ENCODE measurements at places on chromosomes 4 and X.
A peak's percentile ranks its signal among the peaks of the same experiment; 100 is the strongest.

- no peaks in the 10 kb centered on the region for H3K27me3 ChIP-seq
- H3K4me3 ChIP-seq: no peak overlapping the region
- peaks cover 48% of the 10 kb centered on the region for H3K4me1 ChIP-seq
- H3K27ac ChIP-seq: no peak overlapping the region
These were observed 6.4 kb downstream of the MTM1 start for GRCh38 chrX:150574559-150575418.

GRCh38 chr4:57195622-57196021 lies 85.4 kb upstream of the IGFBP7 start:
- no peaks in the 10 kb centered on the region for H3K36me3 ChIP-seq
- H3K27me3 ChIP-seq: no peaks in the 10 kb centered on the region
- no peak overlapping the region for H3K4me3 ChIP-seq

GRCh38 chr4:126144543-126145237 lies 829.9 kb downstream of the FAT4 start:
- H3K4me1 ChIP-seq: no peaks in the 10 kb centered on the region
- no peaks in the 10 kb centered on the region for H3K36me3 ChIP-seq
- H3K27ac ChIP-seq: no peak overlapping the region
- no peaks in the 10 kb centered on the region for H3K27me3 ChIP-seq
- no peak overlapping the region for H3K4me3 ChIP-seq
- DNase-seq: no peak

- no peaks in the 10 kb centered on the region for H3K4me1 ChIP-seq
- H3K27me3 ChIP-seq: no peaks in the 10 kb centered on the region
- H3K36me3 ChIP-seq: no peaks in the 10 kb centered on the region
- H3K27ac ChIP-seq: no peak overlapping the region
- DNase-seq: no peak
- no peak overlapping the region for H3K4me3 ChIP-seq
These were observed 260.9 kb downstream of the GLUD2 start for GRCh38 chrX:121308276-121308805.

- H3K4me1 ChIP-seq: peaks cover 9% of the 10 kb centered on the region
- H3K36me3 ChIP-seq: no peaks in the 10 kb centered on the region
- no peaks in the 10 kb centered on the region for H3K27me3 ChIP-seq
- no peak overlapping the region for H3K4me3 ChIP-seq
These were observed 436.5 kb upstream of the FTHL17 start for GRCh38 chrX:31508338-31508737.

GRCh38 chrX:11789809-11790208 lies 31.8 kb downstream of the MSL3 start:
- H3K27ac ChIP-seq: no peak overlapping the region
- H3K4me1 ChIP-seq: no peaks in the 10 kb centered on the region
- no peak for DNase-seq

DNA sequence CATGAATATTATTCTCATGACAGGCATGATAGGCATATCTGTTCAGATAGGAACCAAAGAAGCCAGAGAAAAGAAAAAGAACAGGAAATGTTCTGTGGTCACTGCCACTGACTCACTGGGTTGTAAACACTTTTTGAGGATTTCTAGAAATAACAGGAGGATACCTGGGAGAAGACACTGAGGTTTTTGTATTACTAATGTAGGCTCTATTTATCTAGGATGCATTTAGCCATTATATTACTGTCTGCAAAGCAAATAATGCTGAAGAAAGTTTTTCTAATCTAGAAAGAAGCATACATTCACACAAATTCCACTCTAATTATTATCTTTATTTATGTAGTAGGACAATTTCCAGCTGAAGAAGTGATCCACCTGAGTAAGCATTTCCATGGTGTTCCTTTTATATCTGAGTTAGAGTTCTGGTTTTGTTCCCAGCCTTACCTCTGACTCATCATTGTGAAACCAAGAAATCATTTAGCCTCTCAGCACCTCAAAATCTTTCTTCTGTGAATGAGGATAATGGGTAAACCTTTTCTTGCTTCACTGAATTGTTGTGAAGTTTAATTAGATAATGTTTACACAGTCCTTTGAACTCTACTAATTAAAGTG lies 40.2 kb upstream of the EPGN start:
- H3K4me1 ChIP-seq: peaks cover 14% of the 10 kb centered on the region
- no peak overlapping the region for H3K4me3 ChIP-seq
- peak; percentile 34 for DNase-seq
- no peak overlapping the region for H3K27ac ChIP-seq
- no peaks in the 10 kb centered on the region for H3K27me3 ChIP-seq

DNA sequence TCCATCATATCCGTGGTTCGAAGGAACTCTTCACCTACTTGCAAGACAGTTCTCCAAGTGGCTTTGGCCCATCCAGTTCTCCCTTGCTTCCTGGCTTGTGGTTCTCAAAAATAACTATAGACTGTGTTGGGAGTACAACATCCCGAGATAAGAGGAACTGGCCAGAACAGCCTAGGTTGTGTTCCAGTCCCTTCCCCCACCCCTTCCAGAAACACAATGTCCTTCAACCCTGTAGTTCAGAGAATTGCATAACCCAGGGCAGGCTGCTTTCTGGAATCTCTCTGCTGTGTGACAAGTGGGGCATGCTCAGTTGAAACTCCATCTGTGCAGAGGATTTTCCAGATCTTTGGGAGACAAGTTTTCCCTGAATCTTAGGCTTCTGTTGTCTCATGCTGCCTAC lies 206.5 kb downstream of the PCDH10 start:
- DNase-seq: no peak
- H3K27me3 ChIP-seq: no peaks in the 10 kb centered on the region
- H3K4me1 ChIP-seq: no peaks in the 10 kb centered on the region
- no peak overlapping the region for H3K4me3 ChIP-seq
- H3K36me3 ChIP-seq: no peaks in the 10 kb centered on the region

DNA sequence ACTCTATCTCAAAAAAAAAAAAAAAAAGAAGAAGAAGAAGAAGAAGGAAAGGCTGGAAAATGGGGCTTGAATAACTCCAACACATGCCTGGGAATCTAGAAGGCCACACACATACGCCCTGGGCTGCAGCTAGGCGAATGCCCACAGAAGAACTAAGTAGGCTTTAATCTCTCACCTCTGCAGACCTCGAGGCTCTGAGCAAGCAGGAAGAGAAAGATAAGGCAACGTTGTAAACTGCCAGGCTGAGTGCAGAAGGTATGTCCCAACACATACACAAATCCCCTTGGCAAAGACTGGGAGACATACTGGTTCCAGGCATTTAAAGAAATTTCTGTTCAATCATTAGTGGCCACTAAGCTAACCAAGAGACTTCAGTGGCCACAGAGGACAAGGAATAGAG lies 18.4 kb downstream of the SLC38A5 start:
- DNase-seq: no peak
- H3K4me3 ChIP-seq: no peak overlapping the region
- H3K4me1 ChIP-seq: no peaks in the 10 kb centered on the region
- no peaks in the 10 kb centered on the region for H3K36me3 ChIP-seq
- no peaks in the 10 kb centered on the region for H3K27me3 ChIP-seq

DNA sequence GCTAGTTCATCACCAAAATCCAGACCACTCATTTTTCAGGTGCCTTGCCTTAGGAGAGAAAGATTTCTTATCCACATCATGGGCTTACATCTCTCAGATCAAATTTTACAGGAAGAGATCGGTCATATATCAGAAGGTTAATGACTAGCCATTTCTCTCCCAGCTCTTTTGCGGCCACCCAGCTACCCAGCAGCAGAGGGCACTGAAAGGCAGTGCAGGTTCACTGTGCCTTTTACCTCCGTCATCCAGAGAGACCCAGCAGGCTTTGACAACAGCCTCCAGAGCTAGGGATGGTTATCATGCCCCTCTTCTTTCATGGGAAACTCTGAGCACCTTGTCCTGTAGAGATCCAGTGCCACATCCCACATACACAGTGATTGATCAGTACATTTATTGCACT lies 384.8 kb downstream of the AFF2 start:
- H3K27me3 ChIP-seq: no peaks in the 10 kb centered on the region
- no peak overlapping the region for H3K27ac ChIP-seq
- no peaks in the 10 kb centered on the region for H3K36me3 ChIP-seq
- DNase-seq: no peak
- H3K4me1 ChIP-seq: no peaks in the 10 kb centered on the region

GRCh38 chrX:123753656-123754350 lies 21.0 kb upstream of the THOC2 start:
- no peak overlapping the region for H3K4me3 ChIP-seq
- H3K4me1 ChIP-seq: no peaks in the 10 kb centered on the region
- H3K27me3 ChIP-seq: no peaks in the 10 kb centered on the region
- H3K36me3 ChIP-seq: no peaks in the 10 kb centered on the region

DNA sequence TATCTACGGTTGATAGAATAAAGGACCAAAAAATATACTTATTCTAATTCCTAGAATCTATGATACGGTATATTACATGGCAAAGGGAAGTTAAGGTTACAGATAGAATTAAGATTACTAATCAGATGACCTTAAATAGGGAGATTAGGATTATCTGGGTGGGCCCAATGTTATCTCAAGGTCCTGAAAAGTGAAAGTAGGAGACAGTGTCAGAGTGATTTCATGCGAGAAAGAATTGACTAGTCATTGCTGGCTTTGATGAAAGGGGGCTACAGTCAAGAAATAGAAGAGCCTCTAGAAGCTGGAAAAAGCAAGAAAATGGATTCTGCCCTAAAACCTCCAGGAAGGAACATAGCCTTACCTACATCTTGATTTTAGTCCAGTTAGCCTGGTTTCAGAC lies 176.9 kb upstream of the PPP1R2C start:
- no peak overlapping the region for H3K4me3 ChIP-seq
- no peaks in the 10 kb centered on the region for H3K36me3 ChIP-seq
- H3K27me3 ChIP-seq: no peaks in the 10 kb centered on the region
- H3K4me1 ChIP-seq: no peaks in the 10 kb centered on the region
- H3K27ac ChIP-seq: no peak overlapping the region
